ENCODE measurements at places on chromosomes 12 and 14.

- DNase-seq, result no peak
Observed at GRCh38 chr14:20347747-20348146, 4.3 kb downstream of the PARP2 start.

GRCh38 chr12:131831635-131832041 lies 3.4 kb downstream of the MMP17 start:
- DNase-seq, result no peak

- no peak for DNase-seq
Observed at GRCh38 chr14:30299915-30300314, 259.0 kb upstream of the G2E3 start.

DNA sequence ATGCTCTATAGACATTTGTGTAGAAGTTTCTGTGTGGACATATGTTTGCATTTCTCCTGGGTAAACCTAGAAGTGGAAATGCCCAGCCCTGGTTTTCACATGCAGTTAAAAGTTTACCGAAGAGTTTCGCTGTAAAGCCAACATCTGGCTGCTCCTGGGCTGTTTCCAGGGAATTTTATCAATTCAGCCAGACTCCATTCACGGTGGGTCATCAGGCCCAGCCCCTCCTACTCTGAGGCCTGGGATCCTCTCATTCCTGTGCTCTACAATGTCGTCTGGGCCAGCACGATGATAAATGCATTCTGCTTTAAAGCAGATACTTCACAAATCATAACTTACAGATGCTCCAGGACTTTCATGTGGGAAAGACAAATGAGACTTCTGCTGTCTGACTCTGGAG lies 7.1 kb downstream of the NUAK1 start:
- no peak for DNase-seq

DNA sequence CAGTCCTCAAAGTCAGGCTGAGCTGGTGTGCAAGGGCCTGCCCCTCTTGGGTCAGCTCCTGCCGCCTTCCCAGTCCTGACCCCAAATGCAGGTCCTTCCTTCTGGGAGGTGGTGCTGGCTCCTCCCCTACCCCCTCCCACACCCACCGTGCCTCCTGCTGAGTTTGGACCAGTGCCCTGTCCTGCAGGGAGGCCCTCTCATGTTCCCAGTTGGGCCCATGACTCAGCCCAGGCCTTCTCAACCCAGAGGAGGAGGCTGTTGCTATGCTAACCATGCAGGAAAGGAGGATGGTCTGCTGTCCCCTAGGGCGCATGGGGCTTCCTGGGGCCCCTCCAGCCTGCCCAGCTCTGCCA lies 4.4 kb downstream of the ZBTB42 start:
- peak; percentile 30 for DNase-seq

DNA sequence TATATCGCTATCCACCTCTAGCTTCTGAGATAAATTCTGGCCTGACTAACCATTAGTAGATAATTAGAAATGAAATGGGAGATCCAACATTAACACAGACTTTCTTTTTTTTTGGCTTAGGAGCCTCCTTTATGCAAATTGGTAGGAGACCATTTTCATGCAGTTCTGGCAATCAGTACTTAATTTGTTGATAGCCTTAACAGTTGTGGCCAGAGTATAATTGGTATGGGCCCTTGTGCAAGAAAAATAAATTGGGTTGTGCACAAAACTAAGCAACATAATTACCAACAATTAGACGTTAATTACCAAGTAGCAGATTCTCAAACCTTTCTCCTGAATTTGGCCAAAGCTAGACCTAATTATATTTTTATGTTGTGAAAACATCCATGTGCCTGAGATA lies 111.0 kb downstream of the MGAT4C start:
- DNase-seq, result no peak

- no peak for DNase-seq
Observed at GRCh38 chr12:43655586-43655985, 103.0 kb downstream of the PUS7L start.

DNA sequence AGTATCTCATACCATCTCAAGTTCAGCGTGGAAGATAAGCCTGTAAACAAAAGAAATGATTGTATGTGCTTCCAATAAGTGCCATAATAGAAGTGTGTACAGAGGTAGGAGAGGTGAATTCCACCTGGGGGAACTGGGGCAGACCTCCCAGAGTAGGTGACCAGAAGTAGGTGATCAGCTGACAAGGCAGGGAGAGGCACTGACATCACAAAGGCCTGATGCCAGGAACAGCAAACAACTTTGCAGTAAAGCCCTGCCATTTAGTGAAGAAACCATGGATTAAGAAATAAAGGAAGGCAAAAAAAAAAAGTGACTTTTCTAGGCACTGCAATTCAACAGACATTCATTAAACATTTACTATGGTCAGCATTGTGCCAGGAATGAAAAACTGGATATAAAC lies 31.1 kb downstream of the NR1H4 start:
- DNase-seq, result no peak

- DNase-seq, result no peak
Observed at GRCh38 chr12:87096082-87096585, 839.9 kb upstream of the MGAT4C start.

DNA sequence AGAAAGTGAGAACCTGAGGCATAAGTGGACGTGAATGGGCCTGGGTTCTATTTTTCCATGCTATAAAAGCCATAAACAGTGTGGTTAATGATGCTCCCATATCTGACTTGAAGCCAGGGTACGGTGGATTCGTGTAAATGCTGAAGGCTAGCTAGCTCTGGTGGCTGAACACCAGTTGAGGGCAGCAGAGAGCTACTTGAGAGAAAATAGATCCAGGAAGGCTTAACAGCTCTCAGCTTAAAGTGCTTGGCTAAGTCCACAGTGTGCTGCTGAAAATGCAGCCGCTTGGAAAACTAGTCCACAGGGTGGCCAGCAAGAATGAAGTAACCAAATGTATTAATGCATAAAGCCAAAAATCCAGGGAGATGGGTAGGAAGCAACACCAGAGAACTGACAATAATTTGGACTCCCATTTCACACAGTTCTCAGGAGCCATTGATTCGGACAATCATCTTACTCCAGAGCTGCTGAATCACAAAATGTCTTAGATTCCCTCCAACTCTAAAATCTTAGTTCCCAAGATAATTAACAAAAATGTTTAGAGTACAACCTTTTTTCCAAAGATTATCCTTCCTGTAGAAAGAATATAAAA lies 15.0 kb upstream of the FOXG1 start:
- peak; percentile 39 for DNase-seq

DNA sequence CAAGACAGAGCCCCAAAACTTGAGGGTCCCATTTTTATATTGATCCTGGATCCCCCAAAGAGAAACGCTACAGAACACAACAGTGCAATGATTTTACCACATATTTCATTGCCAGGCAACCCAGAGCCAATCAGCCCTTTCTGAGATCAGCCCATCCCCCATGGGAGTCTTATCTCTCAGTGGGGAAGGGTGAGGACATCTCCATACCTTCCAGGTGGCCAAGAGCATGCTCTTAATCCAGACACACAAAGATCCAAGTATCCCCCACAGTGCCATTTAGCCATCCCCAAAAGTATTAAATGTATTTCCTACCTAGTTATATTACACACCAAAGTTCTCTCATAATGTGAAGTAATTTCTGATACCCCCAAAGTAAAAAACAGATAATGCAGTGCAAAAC lies 62.6 kb upstream of the AMN start:
- DNase-seq, result no peak

- DNase-seq, result no peak
Observed at GRCh38 chr12:60577607-60578006, 981.8 kb downstream of the SLC16A7 start.

DNA sequence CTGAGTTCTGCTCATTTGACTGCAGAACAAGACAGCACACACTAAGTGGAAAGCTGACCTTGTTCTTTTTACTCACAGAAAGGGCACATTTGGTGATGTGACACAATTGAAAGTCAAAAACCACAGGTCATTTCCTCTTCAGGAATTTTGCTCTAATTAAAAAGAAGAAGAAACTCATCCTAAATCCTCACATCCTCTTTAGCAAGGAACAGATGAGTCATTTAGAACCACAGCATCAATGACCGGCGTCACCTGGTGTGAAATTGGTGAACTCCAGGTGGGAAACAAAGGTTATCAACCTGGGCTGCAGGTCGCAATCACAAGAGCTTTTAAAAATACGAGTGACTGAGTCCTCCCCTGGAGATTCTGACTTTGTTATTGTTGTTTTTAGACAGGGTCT lies 2.9 kb upstream of the RNU6-8 start:
- DNase-seq, result peak; percentile 24

DNA sequence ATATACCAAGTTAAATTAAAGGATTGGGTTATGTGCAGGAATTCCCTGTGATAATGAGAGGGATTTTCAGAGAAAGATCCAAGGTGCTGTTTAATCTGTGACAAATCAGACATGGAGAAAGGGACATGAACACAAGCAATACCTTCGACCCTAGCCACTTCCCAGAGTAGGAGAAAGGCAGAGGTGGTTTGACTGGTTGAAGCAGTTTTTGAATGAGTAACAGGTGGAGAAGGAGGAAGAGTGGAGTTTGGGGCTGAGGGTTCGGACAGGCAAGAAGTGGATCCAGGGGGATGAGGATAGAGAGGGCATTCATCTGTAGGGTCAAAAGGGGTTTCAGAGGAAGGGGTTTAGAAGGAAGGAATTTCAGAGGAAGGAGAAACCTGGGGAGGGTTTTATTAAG lies 27.4 kb upstream of the A2M start:
- DNase-seq, result no peak

DNA sequence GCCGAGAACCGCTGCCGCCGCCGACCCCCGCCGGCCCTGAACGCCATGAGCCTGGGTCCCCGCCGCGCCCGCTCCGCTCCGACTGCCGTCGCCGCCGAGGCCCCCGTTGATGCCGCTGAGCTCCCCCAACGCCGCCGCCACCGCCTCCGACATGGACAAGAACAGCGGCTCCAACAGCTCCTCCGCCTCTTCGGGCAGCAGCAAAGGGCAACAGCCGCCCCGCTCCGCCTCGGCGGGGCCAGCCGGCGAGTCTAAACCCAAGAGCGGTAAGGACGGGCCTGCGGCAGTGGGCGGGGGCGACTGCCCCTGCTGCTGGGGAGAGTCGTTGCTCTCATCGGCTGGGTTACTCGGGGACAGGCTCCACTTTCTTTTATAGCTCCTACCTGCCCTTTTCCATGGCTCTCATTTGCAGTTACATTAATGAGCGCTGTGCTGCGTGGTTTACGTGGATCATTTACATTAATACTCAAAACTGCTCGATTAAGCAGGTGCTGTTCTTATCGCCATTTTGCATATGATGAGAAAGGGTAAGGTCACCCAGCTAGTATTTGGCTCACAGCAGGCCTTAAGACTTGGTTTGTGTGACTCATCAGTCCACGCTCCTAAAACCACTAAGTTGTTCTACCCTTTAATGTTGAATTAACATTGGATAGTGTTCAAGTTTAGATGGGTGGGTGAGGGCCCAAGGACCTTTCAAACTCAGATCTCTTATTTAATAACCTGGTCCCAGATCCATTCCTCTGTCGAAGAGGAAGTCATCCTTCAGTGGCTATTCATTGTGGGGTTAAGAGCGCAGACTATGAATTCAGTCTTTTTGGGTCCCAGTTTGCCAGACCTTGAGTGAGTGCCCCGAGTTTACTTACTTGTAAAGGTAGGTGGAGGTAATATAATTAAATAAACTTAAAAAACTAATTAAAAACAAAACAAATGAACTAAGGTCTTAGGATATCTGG lies 823 bp downstream of the RNF10 start:
- DNase-seq, result peak; percentile 45

DNA sequence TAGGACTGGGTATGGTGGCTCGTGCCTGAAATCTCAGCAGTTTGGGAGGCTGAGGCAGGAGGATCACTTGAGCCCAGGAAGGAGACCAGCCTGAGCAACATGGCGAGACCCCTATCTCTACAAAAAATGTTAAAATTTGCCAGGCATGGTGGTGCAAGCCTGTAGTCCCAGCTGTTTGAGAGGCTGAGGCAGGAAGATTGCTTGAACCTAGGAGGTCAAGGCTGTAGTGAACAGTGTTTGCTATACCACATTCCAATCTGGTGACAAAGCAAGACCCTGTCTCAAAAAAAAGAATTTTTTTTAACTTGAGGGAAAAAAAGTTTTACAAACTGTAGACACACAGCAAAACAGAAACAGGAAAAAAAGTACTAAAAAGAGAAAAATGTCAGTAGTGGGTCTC lies 2.3 kb upstream of the MAP3K9 start:
- no peak for DNase-seq

- DNase-seq, result no peak
Observed at GRCh38 chr14:78673845-78674244, 503.7 kb downstream of the NRXN3 start.

GRCh38 chr12:171743-172676 lies 41.9 kb downstream of the SLC6A12 start:
- peak; percentile 9 for DNase-seq

GRCh38 chr12:43979450-43979849 lies 143.6 kb downstream of the TMEM117 start:
- no peak for DNase-seq

- no peak for DNase-seq
Observed at GRCh38 chr12:19301688-19302087, 137.6 kb upstream of the AEBP2 start.

- no peak for DNase-seq
Observed at GRCh38 chr12:108316176-108317086, 22.7 kb downstream of the CMKLR1 start.

DNA sequence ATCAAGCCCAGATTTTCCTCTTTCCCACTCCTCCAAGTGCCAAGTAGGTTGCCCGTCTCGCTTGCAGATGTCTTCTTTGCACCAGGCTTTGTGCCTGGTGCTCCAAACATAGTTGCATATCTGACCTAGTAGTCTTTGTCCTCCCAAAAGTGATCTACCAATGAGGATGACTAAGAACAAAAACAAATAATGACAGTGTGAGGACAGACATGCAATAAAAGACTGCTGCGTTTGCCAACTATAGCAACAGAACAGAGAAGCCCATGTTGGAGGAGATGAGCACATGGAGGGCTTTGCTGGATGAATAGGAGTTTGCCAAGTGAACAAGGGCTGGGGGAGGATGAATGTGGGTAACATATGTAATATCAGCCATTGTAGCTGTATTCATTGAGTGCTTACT lies 15.6 kb downstream of the DTX1 start:
- no peak for DNase-seq

- DNase-seq, result no peak
Observed at GRCh38 chr14:33229269-33229929, 290.7 kb downstream of the NPAS3 start.

GRCh38 chr12:46449856-46450255 lies 77.3 kb upstream of the SLC38A2 start:
- no peak for DNase-seq

DNA sequence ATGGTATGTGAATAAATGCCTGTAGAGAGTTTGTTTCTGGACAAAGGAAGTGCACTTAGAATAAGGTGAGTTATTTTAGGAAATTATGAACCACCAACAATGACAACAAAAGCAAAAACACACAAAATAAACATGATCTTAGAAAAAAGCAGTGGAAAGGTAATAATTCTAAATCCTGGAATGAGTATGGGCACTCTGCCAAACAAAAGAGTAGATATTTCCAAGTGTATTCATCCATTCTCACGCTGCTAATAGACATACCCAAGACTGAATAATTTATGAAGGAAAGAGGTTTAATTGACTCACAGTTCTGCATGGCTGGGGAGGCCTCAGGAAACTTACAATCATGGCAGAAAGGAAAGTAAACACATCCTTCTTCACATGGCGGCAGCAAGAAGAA lies 269.3 kb upstream of the NPAS3 start:
- DNase-seq, result no peak
